ENCODE measurements at places on chromosomes 3 and 15.

GRCh38 chr3:118473343-118473742, 561.3 kb downstream of the IGSF11 start:
- no peak for DNase-seq

DNA sequence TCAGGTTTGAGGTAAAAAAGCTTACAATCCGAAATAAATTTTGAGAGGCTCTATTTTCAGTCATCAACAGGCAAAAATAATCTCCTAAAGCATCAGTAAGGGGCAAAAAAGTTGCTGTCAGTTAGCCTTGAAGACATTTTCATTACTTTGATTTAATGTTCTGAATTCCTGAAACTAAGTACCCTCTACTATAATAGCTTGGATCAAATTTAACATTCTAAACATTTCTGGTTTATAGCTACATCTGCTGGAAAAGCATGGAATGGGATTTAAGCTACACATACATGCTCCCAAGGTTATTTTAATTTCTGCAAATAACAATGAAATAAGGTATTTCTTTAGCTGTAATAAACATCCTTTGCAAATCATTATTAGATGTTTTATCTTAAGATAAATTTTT, 245.4 kb downstream of the ULK4 start:
- DNase-seq = no peak

DNA sequence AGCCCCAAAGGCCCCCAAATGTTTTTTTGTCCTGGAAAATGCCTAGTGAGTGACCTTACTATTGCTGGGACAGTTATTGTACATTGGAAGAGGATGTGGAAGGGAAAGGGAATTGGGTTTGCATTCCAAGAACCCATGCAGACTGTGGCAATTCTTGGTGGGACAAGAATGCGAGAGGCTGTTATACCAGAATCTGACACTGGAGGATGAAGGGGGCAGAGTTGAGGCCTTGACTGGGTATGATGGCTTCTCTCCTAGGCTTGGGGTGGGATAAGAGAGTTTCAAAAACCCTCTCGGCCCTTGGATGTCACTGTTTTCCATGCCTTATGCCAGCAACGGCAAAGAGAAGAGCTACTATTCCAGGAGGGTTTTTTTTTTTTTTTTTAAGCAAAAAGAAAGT, 25.3 kb downstream of the IL16 start:
- no peak for DNase-seq

DNA sequence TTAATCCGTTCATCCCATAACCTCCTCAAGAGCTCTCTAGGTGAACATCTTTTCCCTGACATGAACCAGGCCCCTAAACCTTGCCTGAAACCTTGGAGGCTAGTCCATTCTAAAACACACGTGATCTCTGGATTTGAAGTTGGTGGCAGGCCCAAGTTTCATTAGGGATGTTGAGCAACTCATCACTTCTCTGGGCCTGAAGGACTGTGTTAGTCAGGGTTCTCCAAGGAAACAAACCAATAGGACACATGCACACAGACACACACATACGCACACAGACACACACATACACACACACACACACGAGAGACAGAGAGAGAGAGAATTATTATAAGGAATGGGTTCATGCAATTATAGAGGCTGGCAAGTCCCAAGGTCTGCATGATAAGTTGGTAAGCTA, 31.9 kb downstream of the ACAN start:
- DNase-seq = no peak

DNA sequence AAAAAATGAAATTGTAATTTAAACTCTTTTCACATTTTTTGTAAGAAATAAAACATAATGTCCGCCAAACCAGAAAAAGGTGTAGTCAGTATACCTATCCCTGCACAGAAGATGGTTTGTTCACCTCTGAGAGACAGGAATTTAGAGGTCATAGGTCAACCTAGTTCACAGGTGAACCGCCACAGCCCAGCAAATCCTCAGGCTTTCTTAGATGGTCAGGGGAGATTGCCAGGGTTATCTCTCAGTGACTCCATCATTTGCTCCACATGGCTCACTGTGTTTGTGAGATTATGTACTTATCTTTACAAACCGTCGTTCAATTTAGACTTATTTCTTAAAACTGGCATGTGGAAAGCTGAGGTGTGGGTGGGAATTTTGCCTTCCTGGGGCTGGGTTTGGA, 264.2 kb downstream of the GABRG3 start:
- no peak for DNase-seq

- DNase-seq = no peak
Measured at GRCh38 chr3:178795349-178795748, 259.1 kb downstream of the KCNMB2 start.

DNA sequence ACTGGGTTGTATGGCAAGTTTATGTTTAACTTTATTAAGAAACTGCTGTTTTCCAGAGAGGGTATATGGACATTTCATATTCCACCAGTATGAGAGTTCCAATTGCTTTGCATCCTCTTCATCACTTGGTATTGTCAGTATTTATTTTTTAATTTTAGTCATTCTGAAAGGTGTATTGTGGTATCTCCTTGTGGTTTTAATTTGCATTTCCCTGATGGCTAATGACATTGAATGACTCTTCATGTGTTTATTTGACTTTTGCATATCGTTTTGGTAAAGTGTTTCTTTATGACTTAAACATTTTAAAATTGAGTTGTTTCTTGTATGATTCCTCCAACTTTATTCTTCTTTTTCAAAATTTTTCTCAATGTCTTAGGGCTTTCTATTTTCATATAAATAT, 44.4 kb downstream of the IL1RAP start:
- no peak for DNase-seq

DNA sequence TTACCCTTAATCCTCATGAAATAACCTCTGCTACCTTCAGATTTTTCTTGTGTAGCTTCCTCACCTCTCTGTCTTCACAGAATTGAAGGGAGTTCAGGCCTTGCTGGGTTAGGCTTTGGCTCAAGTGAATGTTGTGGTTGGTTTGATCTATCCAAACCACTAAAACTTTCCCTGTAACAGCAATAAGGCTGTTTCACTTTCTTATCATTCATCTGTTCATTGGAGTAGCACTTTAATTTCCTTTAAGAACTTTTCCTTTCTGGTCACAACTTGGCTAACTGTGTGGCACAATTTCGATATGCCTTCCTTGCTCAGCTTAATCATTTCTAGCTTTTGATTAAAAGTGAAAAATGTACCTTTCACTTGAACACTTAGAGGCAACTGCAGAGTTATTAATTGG, 129.8 kb downstream of the NR1I2 start:
- no peak for DNase-seq

DNA sequence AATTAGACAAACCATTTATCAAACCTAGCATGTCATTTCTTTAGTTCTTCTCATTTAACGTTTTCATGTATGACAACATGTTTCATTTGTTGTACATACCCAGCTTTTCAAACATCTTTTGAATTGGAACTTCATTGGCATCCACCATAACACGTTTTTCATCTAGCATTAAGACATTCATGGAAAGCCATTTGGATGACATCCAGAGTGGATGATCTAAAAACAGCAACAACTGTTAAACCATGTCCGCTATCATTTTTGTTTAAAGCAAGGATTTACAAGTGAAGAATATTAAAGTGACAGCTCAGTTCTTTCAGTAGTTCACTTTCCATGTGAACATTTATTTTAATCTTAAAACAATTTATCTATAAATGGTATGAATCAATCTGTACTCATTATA, 14.5 kb downstream of the GATM start:
- no peak for DNase-seq

- no peak for DNase-seq
Measured at GRCh38 chr15:94470492-94470891, 239.1 kb downstream of the MCTP2 start.

GRCh38 chr3:101646726-101647125, 30.2 kb downstream of the ZBTB11 start:
- DNase-seq = no peak

DNA sequence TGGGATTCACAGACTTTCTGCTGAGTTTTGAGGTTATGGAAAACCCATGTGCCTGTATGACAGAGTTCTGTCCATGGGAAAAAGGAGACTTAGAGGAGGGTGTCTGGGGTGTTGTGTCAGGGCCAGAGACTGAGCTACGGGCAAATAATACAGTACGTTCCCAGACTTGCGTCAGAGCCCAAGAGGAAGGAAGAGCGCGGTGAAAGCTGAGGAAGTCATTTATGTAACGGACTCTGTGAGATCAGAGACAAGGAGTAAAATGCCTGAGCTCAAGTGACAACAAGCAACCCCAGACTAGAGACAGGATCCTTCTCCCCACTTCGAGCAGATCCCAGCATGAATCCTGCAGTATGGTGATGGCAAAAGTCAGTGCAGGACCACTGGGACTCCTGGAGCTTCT, 368.6 kb upstream of the MCTP2 start:
- no peak for DNase-seq

- no peak for DNase-seq
Measured at GRCh38 chr3:141476033-141476432, 10.8 kb upstream of the RASA2 start.

DNA sequence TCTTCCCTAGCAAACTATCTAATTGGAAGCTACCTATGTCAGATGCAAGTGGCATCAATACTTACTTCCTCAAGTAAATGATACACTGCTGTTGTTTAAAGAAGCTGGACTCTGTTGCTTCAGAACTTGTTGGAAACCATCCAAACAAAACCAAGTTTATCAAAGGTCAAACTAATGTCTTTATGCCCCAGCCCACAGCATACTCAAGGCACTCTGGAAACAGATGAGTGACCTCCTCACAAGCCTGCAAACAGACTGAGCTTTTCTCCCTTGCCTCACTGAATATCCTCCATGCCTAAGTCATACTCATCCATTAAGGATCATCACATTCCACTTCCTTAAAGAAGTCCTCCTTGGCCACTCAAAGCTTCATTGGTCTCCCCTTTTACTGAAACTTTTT, 107.4 kb upstream of the ACP3 start:
- DNase-seq = no peak

DNA sequence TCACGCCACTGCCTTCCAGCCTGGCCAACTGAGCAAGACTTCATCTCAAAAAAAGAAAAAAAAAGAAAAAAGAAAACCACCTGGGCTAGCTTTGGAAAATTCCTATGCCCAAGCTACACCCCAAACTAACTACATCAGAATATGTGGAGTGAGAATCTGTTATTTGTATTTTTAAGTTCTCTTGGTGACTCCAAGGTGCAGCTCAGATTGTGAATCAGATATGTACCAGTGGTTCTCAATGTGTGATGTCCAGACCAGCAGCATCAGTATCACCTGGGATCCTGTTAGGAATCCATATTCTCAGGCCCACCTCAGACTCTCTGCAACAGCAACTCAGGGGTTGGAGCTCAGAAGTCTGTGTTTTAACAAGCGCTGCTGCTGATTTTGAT, 376.8 kb downstream of the EDEM1 start:
- DNase-seq = no peak

GRCh38 chr15:66580643-66581042, 14.8 kb upstream of the LCTL start:
- no peak for DNase-seq

DNA sequence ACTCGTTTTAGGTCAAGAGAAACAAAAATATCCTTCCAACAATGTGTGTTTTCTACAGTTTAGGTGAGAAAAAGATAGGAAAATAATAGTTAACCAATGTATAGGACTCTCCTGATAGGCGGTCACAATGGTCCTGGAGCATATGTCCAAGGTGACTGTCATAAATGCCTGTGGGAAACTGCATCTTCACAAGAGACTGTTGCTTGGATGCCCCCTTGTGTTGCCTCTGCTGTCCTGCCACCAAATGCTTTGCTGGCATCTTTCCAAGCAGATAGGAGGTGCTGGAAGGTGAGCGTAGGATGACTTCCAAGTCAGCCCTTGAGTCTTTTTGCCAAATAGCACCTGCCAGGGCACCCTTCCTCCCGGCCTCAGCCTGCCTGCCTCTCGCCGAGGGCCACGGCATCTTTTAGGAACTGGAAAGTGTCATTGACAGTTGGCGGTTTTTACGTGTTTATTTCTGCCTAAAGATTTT, 24.1 kb upstream of the SACM1L start:
- DNase-seq = peak; percentile 78

DNA sequence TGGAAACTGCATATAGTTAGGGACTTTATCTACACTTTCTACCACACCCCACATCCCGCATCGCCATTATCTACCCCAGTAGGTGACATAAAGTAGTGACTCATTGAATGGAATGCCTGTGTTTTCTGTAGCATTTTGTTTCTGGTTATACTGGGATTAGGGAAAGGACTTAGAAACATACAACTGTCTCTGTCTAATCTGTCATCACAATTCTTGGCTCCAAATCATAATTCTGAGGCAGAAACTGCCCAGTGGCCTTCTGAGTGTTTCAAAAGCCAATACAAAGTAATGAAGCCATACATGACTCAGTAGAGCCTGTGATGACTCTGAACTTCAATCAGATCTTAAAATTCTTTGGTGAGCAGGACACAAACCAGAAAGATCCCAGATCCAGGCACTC, 115.7 kb upstream of the CHRM5 start:
- DNase-seq = no peak

DNA sequence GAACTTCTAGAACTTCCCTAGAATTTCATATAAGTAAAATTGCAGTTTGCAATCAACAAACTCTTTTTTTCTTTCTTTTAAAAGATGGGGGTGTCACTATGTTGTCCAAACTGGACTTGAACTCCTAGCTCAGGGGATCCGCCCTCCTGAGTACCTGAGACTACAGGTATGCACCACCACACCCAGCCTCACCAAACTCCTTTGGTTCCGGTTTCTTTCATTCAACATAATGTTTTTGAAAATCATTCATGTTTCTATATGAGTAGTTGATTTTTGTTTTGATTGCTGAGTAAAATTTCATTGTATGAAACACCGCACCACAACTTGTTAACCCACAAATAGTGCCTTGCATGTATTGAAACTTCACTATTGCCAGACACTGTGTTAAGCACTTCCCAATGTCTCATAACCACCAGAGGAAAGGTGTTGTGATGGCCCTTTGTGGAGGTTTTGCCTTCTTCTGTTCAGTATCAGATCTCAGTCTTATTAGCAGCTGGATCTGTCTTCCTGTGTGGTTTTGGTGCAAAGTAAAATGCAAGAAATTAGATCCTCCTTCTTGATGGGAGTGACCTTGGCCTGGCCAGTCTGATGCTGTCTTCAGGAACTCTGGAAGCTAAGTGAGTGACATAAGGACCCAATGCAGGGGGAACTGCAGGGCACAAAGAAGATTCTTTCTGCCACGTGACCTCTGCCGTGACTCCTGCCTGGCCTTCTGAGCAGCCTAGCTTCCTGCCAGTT, 78.8 kb upstream of the UBE2E1 start:
- DNase-seq = no peak

DNA sequence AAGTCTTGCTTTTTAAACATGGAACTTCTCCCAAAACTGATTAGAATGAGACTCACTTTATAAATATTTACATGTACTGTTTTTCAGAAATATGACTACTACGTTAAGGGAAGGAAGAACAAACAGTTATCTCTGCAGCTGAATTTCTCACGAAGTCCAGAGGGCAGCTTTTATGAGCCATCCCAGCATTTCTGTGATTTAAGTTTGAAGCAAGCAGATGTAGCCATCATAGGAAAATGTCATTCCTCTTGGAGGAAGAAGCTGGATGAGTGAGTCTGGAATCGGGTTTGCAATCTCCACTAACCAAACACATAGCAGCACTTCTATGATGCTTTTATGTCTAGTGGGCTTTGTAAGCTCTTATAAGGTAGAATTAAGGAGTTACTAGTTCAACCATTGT, 53.7 kb downstream of the SCN11A start:
- no peak for DNase-seq

GRCh38 chr15:71440489-71441110, 325.3 kb downstream of the THSD4 start:
- no peak for DNase-seq

GRCh38 chr15:55481842-55482241, 26.2 kb downstream of the DNAAF4 start:
- no peak for DNase-seq

Measured in liver (tissue), 10 donors.